ENCODE measurements at places on chromosomes 13 and 19.

DNA sequence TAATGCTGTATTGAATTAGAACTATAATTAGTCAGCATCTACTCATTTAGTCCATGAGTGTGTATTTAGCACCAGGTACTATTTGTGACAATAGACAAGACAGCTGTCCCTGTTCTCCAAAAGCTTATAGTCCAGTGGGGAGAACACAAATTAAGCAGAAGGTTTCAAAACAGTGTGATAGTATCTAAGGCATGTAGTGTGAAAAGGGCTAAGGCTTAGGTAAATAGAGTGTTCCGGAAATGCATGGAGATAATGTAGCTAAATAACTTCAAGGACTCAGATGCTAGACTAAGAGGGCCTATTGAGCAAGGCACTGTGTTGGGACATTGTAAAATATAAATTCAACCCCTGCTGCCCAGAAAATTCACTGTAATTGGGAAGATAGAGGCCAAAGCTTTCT lies 144.1 kb upstream of the MIR17HG start:
- DNase-seq: no peak

GRCh38 chr19:44344255-44344654 lies 12.2 kb downstream of the ZNF112 start:
- no peak for DNase-seq

DNA sequence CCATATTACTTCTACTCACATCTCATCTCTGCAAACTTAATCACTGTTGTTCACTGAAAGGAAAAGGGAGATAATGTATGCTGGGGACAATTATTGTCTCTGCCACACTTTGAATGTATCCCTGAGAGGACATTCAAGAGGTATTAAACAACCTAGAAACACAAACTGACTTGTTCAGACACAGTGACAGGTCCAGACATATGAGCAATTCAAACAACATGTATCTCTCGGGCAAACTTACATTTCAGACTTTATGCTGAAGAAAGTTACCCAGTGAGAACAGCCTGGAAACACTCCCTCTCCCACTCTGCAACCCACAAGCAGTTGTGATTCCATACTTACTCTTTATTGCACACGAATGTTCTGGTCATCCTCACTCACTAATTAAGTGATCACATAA lies 968.7 kb upstream of the SLC10A2 start:
- no peak for DNase-seq

DNA sequence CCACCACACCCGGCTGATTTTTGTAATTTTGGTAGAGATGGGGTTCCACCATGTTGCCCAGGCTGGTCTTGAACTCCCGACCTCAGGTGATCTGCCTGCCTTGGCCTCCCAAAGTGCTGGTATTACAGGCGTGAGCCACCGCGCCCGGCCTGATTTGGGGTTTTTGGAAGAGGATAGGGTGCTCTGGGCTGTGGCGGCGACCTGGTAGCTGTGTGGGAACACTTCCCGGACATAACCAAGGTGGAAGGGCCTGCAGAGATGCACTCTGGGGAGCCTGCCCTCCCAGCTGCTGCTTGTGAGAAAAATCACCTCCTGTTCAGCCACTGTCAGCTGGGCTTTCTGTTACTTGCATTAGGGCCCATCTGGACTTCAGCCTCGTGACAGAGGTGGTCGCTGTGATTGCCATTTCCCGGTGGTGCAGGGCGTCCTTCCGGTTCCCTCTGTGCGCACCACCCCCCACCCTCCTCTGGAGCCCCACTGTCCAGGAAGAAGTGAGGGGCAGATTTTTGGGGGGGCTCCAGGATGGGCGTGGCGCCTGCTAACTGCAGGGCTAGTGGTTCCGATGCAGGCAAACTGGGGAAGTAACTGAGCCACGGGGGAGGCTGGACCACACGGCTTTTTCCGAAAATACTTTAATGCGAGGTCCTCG lies 7.5 kb downstream of the IL4I1 start:
- DNase-seq: no peak

GRCh38 chr19:57231686-57232085 lies 863 bp downstream of the AURKC start:
- no peak for DNase-seq

DNA sequence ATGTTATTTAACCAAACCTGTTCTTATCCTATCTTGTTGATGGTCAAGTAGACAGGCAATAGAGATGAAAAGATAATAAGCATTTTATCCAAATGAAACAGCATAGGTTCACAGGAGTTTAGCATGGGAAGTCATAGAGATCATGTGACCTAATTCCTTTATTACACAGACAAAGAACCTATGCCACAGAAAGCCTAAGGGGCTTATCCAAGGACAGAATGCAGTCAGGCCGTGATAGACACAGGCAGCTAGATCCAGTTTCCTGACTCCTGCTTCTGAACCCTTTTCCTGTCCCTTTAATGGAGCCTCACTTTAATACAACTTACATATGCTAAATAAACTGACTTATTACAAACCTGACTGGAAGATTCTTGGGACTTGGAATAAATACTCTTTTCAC lies 532.1 kb downstream of the IRS2 start:
- DNase-seq: no peak

DNA sequence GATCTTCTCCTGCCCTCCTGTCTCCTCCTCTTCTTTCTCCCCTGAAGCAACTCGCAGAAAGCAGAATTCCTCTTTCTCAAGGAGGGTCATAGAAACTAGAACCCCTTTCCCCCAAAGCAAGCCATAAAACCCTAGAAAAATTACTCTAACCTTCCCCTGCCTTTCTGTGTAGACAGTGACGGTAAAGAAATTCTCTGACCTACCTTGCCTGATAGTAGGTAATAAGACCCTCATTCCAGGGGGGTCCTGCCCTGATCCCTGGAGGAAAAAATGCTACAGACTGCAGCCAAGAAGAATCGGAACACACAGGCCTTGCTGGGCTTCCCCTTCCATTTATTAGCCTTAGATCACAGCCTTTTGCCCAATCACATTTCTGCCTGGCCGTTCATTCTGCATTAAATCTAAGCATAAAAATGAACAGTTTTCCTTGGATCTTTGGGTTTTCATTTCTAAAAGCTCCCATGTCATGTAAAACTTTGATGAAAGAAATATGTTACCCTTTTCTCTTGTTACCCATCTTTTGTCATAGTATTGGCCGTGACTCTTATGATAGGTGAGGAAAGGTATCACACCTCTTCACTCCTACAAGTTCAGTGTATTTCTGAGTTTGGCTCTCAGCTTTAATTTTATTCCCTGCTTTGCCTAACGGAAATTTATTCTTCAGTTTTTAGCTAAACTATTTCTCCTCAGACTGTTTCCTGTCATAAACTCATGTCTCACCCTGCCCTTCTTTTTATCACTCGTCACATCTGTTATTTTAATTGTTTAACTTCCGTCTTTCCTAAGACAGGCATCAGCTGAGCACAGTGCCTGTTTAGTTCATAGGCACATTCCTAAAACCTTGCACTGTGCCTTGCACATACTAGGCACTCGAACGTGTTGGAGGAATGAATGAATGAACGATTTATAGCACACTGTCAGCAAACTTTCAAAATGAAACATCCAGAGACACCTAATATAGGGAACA lies 20.4 kb upstream of the CPB2 start:
- DNase-seq: no peak

GRCh38 chr13:31242367-31242766 lies 42.6 kb downstream of the B3GLCT start:
- DNase-seq: no peak

- DNase-seq: no peak
Measured at GRCh38 chr13:56501750-56502149, 639.0 kb upstream of the PRR20A start.

DNA sequence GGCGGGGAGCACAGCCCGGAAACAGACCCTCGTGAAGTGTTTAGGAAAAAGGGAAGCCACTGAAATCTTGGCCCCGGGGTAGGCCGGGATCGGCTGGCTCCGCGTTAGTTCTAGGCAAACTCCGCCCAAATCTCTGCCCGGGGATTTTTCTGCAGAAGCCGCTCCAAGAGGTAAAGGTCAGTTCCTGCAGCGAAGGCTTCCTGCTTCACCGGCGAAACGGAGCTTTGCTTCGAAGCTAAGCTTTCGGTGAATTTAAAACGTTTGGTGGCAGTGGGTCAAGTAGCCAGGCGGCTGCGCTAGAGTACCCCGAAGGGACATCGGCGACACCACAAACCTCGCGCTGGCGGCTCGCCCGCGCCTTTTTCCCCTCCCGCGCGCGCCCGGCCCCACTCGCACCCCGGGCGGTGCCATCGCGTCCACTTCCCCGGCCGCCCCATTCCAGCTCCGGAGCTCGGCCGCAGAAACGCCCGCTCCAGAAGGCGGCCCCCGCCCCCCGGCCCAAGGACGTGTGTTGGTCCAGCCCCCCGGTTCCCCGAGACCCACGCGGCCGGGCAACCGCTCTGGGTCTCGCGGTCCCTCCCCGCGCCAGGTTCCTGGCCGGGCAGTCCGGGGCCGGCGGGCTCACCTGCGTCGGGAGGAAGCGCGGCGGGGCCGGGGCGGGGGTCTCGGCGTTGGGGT lies 441 bp downstream of the GJB2 start:
- DNase-seq: no peak

- DNase-seq: no peak
Measured at GRCh38 chr19:33883859-33884519, 87.3 kb downstream of the KCTD15 start.

GRCh38 chr13:77479326-77479725 lies 56.2 kb upstream of the SCEL start:
- no peak for DNase-seq

- DNase-seq: peak; percentile 51
Measured at GRCh38 chr19:6528544-6529121, 2.2 kb upstream of the TNFSF9 start.

DNA sequence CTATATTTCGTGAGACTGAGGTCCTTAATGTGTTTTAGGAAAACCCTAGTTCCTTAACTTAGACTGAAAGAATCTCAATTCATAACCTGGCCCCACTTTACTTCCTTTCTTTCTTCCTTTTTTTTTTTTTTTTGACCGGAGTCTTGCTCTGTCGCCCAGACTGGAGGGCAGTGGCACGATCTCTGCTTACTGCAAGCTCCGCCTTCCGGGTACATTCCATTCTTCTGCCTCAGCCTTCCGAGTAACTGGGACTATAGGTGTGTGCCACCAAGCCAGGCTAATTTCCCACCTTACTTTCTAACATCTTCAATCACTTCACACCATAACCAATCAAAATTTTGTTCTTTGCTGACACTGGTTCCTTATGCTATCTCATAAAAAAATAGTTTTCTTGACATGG lies 2097.0 kb downstream of the PCDH9 start:
- no peak for DNase-seq

- DNase-seq: no peak
Measured at GRCh38 chr13:80444240-80445015, 103.5 kb upstream of the SPRY2 start.

- DNase-seq: no peak
Measured at GRCh38 chr13:28576067-28576466, 81.1 kb upstream of the FLT1 start.

DNA sequence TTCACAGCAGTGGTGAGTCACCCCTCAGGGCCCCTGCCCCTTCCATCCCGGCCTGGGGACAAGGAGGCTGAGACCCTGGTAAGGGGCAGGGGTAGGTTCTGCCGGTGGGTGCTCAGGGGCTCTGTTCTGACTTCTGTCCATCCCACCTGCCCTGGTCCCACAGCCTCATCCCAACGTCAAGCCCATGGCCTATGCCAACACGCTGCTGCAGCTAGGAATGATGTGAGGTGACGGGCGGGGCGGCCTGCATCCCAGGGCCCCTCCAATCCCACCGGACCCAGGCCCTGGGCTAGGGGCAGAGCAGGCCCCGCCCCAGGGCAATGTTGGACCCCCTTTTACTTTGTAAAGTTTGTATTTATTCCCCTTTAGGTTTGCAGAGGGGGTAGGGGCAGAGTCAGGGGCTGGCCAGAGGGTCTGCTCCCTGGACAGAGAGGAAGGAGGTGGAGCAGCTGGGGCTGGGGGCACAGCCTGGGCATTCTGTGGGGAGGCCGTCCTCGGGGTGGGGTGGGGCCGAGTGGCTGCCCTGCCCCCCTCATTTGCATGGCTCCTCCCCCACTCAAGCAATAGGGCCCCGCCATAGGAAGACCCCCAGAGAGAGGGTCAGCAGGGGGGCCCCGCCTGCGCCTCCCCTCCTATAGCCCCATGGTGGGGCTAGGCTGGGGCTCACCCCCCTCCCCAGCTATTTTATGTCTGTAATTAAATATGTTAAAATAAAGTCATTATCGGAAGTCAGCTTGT lies 23.1 kb downstream of the CCDC8 start:
- no peak for DNase-seq

DNA sequence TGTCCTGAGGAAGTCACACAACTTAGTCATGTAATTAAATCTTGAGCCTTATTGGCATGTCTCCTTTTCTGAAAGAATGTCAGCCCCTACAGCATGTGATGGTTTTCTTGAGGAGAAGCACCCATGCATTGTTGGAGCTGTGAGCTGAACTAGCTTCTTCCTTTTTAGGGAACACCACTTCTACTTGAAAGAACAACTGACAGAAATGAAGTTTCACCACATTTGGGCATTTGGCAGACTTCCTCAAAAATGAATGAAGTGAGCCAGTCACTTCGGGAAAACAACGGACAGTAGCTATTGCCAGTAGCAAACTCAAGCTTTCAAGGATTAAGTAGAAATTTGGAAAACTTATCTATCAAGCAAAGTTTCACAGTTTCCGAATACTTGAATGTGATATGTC lies 1351.3 kb downstream of the EFNB2 start:
- DNase-seq: no peak

DNA sequence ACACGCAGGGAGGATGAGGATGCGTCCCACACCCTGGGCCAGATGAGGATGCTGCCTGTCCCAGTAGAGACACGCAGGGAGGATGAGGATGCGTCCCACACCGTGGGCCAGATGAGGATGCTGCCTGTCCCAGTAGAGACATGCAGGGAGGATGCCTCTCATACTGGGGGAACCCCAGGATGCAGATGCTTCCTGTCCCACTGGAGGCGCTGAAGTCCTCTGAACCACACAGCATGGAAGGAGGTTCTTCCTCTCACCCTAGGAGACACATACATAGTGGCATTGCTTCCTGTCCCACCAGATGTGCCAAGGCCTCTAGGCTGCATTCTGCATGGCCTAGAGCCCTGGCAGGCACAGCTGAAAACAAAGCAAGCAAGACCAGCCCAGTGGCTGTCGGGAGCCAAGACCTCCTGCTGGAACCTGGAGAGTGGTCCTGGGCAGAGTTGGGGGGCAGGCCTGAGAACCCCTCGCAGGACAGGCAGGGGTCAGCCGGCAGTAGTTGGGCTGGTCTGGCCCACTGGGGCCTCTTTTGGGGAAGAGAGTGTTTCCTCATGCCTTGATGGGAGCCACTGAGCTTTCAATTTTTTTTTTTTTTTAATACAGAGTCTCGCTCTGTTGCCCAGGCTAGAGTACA lies 4.3 kb downstream of the HPN start:
- peak; percentile 47 for DNase-seq

DNA sequence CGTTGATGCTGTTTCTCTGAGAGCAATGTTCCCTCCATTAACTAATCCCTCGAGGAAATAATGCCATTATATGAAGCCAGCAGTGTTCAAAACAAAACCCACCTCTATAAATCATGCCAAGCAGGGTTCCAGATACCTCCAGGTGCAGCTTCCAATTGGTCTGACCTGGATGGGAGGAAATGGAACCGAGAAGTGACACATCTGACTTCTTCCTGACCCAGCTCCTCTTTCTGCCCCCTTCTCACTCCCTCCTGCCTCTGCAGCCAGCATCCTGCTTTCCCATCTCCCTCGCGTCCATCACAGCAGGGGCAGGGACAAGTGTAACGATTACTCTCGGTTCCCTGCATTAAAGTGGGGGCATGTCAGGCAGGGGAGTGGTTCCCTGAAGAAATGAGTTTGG lies 37.5 kb downstream of the HSPH1 start:
- no peak for DNase-seq
